ENCODE measurements at places on chromosomes 12 and 14.

- DNase-seq = no peak
Measured at GRCh38 chr12:47735649-47736048, 10.4 kb upstream of the ENDOU start.

DNA sequence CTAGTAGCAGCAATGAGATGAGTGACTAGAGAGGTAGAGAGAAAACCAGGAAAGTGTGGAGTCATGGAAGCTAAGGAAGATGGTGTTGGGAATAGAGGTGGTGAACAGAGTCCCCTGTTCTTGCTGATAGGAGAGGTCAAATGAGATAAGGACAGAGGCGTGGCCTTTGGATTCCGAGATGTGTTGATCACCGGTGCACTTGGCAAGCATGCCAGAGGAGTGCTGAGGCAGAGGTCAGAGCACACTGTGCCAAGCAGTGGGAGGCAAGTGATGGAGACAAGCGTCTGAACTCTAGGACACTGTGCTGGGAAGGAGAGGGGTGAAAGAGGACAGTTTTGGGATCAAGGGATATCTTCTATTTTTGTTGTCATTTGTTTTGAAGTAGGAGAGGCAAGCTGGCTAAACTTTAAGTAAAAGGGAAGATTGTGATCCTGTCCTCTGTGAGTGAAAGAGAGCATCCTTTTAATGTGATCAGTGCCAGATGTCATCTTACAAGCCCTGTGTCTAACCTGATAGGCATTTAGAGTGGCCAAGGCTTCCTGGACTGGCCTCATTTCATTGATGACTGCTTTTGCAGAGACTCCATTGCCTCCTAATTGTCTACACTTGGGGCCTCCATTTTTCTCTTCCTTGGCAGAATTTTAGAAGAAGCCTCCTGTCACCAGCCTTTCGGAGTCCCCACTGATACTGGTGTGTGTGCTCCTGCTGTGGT, 336.4 kb downstream of the CACNA1C start:
- no peak for DNase-seq

- no peak for DNase-seq
Measured at GRCh38 chr14:43525658-43526057, 981.4 kb downstream of the FSCB start.

GRCh38 chr12:63294327-63294632, 143.3 kb upstream of the AVPR1A start:
- DNase-seq = no peak

- no peak for DNase-seq
Measured at GRCh38 chr14:57987596-57988300, 121.9 kb upstream of the SLC35F4 start.

DNA sequence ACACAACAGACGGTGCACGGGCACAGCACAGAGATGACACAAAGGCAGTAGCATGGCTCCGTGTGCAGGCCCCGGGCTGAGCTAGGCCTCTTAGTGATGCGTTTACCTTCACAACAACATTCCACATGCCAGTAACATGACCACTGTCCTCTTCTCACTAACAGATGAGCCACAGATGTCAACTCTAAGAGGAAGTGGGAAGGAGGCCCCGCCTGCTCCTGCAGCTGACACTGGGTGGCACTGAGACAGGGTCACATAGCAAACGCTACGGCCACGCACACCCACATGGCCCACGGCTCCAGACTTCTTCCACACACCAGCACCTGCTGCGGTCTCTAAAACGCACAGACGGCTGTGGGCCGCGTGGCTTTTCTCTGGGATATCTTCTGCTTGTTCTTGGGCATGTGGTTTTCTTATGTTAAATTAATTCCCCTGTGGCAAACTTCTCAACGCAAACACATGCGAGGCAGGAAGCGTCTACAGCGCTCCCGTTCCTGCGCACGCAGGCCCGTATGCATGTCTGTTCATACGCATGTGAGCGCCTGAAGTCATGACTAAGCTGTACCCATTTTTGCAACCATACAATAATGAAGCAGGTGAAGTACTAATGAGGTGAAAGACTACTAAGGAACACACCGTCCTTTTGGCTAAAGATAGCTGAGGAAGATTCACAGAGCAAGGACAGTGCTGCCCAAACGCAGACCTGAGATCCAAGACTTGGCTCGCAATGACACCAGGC, 26.8 kb downstream of the AMN start:
- no peak for DNase-seq

DNA sequence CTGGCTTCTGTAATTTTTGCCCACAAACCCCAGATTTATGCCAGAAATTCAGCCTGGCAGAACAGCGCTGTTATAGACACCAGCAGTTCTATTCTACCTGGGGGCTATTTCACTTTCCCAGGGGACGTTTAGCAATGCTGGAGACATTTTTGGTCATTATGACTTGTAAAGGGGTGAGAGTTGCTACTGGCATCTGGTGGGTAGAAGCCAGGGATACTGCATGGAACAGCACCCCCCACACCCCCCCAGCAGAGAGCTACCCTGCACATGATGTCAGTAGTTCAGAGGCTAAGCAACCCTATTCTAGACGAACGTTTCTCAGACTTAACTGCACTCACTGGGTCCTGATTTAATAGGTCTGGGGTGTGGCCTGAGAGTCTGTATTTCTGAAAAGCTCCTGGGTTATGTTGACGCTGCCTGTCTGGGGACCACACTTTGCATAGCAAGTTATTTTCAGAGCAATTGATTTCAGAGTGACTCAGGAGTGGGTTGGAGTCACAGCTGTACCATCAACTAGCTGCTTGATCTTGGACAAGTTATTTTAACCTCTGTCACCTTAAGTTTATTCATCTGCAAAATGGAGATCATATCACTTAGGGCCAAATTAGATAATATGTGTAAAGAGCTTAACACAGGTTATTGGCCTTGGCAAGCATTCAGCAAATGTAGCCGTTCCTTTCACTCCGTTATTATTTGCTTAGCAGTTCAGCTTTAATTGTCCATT, 48.5 kb downstream of the CHST11 start:
- DNase-seq = no peak

DNA sequence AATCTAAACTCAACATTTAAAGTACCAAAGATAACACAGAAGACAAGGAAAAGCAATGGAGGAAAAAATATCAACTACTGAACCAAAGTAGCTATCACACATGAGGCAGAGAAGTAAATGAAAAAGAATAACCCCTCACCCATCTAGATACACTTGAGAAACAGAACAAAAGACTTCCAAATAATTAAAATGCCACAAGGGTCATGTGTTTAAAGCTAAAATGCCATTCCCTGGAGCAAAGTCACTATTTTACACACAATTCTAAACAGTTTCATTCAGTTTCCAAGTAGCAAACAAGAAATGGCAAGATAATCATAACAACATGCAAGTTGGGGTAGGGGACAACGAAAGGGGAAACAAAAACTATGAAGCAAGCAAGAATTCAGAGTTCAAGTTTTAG, 12.0 kb downstream of the OSBPL8 start:
- no peak for DNase-seq

GRCh38 chr12:80838024-80838658, 99.6 kb downstream of the LIN7A start:
- DNase-seq = no peak
